Stimulated activated CD8-positive, alpha-beta memory T cell treated with anti-CD3 and anti-CD28 coated beads, Interleukin-4, amount 100 ng/mL, for 4 hours (primary cell): ENCODE measurements at places on chromosomes 5 and 9.

GRCh38 chr5:140145818-140146522 is 20.2 kb downstream of the IGIP start:
- DNase-seq, result no peak

- no peak for DNase-seq
Measured at GRCh38 chr9:70971723-70972122, 149.7 kb downstream of the TRPM3 start.

GRCh38 chr9:136644343-136644592 is 18.4 kb upstream of the EGFL7 start:
- peak; percentile 43 for DNase-seq

- DNase-seq, result no peak
Measured at GRCh38 chr9:133051281-133051900, 10.4 kb upstream of the CEL start.

DNA sequence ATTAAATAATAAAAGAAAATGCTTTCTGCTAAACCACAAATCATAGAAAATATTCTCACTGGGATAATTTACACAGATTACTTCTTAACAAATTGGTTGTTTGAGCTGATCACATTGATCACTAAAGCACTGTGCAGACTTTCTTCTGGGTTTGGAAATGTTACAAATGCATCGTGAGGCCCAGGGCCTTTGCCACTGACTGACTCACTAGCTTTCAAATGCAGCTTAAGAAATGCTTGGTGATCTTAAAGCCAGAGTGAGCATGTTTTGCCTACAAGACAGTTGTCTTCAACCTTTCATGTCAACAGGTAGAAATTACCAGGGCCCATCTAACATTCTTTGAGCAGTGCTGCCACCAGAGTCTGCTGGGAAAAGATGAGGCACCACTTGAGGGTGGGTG is 252.3 kb upstream of the ADRA1B start:
- no peak for DNase-seq

GRCh38 chr9:78609450-78609849 is 312.5 kb downstream of the PSAT1 start:
- DNase-seq, result no peak

DNA sequence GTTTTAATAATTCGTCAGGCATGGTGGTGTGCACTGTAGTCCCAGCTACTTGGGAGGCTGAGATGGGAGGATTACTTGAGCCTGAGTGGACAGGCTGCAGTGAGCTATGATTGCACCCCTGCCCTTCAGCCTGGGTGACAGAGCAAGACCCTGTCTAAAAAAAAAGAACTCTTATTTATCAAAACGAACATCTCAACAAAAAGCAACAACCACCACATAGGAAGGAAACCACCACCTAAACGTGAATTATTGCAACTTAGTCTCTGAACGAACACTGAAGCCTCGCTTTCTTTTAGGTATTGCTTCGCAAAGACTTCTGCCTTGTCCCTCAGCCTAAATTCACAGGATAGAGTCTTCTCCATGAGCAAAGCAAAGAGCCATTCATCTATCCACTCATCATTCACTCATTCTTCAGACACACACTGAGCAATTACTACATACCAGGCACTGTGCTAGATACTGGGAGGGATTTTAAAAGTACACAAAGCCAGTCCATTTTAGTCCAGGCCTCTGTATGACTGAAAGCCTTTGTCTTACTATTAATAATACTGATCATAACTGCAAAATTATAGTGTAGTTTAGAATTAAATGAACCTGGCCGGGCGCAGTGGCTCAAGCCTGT is 57.4 kb downstream of the THBS4 start:
- DNase-seq, result no peak

- DNase-seq, result no peak
Measured at GRCh38 chr5:150394131-150394530, 18.6 kb downstream of the CD74 start.

DNA sequence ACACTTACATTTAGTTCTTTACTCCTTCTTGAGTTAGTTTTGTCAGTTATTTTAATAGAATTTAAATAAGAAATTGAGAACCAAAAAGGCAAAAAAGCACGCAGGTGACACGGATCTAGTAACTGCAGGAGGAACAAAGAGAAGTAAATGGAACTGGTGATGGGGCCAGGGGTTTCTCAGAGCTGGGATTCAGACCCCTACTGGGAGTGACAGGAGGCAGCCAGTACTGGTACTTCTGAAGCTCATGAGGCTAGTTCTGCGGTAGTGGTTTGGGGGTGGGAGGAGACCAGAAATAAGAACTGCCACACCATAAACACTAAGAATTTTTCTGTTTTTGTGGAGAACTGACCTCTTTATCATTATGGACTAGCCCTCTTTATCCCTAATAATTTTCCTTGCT is 48.2 kb downstream of the OXCT1 start:
- no peak for DNase-seq

- DNase-seq, result no peak
Measured at GRCh38 chr5:107982703-107983425, 312.1 kb upstream of the EFNA5 start.

- no peak for DNase-seq
Measured at GRCh38 chr5:73151766-73152410, 21.1 kb upstream of the TMEM174 start.

- no peak for DNase-seq
Measured at GRCh38 chr9:137017791-137018497, 10.1 kb downstream of the ABCA2 start.

- DNase-seq, result no peak
Measured at GRCh38 chr9:84490206-84490841, 149.8 kb upstream of the SLC28A3 start.

DNA sequence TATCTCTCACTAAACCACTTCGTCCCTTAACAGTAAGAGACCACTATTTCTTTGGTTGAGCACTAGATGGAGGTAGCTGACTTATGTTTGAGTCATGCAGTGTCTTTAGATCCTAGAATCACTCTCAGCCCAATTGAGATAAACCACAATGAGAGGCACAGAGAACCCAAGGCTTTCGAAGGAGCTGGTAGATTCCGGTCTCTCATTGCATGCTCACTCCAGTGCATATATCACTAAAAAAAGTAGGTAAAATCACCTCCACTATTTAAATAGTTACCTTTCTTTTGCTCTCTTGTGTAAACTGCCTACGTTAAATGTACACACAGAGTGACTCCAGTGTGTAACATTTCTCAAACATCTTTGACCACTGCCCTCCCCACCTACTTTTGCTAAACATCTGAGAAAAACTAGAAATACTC is 27.6 kb downstream of the ACTL7A start:
- DNase-seq, result no peak

- no peak for DNase-seq
Measured at GRCh38 chr5:169697976-169698375, 60.9 kb downstream of the DOCK2 start.
